ENCODE measurements at places on chromosomes 3 and 15.
A peak's percentile ranks its signal among the peaks of the same experiment; 100 is the strongest.

DNA sequence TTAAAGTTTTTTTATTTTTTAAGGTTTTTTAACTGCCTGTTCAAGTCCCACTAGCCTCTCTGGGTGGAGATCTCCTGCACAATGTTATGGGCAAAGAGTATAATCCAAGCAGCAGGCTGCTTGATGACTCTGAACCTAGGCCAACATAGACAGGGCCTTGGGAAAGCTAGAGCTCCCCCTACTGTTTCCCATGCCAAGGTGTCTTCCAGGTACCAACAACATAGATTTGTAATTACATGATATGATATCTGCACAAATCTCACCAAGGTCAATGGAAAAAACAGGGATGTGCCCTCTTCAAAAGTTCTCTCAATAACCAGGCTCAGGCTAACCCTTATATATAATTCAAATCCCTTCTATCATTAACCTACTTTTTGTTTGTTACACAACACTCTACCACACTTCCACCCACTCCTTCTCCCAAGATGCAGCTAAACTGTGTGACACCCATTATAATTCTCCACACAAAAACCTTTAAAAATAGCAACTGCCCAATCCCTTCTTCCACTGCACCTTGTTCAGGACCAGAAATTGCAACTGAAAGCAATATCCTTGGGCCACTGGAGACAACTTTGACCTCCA, 43.8 kb downstream of the RBM15B start:
- DNase-seq = peak; percentile 8

GRCh38 chr3:69747511-69748258, 8.4 kb downstream of the MITF start:
- DNase-seq = no peak

GRCh38 chr3:13275376-13276005, 144.6 kb downstream of the NUP210 start:
- DNase-seq = no peak

DNA sequence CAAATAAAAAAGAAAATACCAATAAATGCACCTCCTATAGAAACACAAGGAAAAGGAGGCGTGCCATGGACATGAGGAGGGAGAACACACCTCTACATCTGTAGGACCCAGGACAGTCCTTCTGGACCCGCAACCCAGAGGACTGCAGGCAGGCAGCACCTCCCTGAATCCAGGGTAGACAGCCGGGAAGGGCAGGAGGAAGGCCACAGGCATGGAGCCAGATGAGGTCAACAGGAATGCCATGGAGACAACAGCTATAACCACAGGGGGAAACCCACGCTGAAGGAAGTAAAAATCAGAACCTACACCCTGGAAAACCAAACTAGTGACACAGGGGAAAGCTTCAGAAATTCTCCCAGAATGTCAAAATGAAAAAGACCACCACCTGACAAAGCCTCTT, 248.8 kb upstream of the NSMCE3 start:
- DNase-seq = no peak

DNA sequence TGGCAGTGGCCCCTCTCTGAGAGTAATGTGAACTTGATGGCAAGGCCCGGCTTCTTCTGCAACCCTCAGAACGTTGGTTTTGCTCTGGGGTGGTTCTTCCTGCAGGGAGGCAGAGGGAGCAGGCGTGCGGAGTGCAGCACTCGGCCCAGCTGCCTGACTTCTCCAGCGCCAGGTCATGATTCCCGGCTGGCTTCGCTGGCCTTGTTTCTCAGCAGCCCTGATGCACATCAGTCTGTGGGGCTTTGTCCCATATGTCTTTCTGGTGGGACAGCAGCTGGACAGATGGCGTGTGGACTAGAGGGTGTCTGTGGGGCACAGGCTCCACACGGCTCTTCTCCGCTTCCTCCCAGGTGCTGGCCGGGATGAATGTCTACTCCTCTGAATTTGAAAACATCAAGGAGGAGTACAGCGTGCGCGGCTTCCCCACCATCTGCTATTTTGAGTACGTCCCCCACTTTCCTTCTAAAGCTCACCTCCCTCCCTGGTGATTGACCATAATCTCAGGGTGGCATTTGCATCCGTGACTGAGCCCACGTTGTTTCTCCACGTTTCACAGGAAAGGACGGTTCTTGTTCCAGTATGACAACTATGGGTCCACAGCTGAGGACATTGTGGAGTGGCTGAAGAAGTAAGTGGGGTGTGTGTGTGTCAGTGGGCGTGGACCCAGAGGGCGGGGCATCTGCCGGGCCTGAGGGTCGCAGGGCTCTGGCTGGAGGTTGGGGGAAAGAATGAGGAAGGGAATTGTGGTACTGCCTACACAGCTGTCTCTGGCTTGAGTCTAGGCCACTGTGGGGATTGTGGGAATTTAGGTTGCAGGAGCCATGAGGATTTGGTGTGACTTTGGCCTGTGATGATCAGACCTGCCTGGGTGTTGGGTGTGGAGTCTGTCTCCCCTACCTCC, 57.1 kb downstream of the PDIA5 start:
- DNase-seq = no peak

DNA sequence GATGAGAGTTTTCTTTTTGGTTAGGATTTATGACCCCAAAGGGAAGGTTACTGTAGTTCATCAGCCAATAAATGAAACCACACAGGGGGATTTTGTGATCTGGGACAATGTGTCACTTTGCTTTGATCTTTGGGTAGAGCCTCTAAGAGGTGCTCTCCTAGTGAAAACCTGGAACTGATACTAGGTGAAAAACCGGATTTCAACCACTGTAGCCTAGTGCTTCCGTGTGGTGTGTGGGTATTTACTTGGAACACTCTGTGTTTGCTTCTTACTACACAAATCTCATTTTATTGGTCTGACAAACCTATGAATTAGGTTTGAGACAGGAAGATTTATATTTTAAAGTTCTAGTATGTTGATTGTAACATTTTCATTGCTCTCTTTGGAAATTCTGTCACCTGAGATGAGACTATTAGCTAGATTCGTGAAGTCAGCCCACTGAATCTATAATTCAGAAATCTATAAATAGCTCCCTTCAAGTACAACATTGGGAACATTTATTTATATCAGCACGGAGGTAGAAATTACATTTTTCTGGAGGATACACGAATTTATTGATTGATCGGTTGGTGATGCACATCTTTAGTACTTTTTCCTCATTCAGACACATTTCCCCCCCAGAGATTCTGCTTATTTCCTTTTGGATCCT, 119.8 kb downstream of the AKAP13 start:
- DNase-seq = no peak

DNA sequence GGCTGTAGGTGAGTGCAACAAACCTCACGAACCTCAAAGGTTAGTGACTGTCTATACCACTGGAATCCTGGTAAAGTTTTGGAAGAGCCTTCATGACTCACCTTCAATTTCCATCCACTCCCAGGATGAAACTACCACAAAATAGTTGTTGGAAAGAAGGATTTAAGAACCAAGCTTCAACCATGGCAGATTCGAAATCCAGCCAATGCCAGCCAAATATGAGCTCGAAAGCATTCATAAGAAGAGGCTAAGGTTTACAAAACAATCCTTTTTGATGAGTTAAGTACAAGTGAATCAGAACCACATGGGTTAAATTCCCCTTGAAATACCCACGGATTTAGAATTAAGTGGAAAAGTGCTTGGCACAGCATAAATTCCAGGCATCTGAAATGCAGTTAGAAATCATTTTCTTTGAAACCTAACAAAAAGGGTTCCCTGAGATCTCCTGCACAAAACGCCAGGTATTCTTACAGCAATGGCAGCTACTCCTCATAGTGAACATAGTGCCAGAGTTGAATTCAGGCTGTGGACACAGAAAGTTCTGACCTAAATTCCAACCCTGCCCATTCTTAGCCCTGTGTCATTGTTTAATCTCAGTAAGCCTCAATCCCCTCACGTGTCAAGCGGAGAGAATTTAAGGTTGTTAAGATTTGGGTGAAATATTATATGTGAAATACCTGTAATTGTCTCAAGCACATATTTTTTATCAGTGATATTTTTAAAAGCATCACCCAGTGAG, 89.2 kb downstream of the FBN1 start:
- DNase-seq = no peak

- DNase-seq = no peak
Observed at GRCh38 chr3:51942603-51943450, 664 bp downstream of the PARP3 start.

GRCh38 chr15:38207621-38208020, 45.0 kb upstream of the SPRED1 start:
- DNase-seq = no peak

DNA sequence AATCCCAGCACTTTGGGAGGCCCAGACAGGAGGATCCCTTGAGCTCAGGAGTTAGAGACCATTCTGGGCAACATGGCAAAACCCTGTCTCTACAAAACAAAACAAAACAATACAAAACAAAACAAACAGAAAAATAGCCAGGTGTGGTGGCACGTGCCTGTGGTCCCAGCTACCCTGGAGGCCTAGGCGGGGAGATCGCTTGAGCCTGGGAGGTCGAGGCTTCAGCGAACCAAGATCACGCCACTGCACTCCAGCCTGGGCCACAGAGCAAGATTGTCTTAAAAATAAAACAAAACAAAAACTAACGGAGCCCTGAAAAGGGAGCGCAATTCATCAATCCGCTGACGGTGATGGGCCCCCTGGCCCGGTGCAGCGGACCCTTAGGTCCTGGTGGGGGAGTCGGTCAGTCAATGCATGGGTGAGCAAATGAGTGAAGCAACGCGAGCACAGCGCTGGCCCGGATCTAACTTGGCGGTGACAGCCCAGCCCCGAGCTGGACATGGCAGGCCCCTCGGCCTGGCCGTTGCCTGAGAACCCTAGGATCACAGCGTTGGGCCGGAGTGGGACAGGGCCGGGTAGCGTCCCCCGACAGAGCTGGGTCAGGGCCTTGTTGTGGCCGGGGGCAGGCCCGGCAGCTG, 52.4 kb upstream of the BLM start:
- no peak for DNase-seq

DNA sequence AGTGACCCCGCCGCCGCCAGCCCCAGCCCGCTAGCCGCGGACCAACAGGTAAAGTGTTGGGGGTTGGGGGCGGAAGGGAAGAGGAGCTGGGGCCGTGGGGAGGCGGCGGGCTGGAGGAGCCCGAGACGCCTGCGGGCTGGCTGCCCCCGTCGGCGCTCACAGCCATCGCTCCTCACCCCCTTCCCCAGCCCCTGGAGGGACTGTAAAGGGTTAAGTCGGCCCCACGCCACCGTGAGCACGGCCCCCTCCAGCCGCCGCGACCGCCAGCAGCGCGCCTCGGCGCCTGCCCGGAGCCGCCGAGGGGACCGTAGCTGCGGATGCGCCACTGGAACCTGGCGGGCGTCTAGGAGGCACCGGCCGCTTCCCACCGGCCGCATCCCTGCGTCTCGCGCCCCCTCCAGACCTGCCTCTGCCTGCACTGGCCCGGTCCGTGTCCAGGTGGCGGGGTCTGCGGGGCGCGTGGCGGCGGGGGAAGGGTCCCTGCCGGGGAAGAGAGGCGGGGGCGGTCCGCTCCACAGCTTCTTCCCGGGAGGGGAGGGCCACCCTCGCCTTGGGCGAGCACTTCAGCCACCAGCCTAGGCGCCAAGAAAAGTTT, 522 bp downstream of the MED12L start:
- DNase-seq = no peak

GRCh38 chr3:108127301-108127988, 36.6 kb upstream of the CD47 start:
- DNase-seq = peak; percentile 29

- DNase-seq = no peak
Observed at GRCh38 chr3:100088735-100089368, 25.4 kb downstream of the FILIP1L start.

- no peak for DNase-seq
Observed at GRCh38 chr15:45199136-45199810, 11.5 kb upstream of the SHF start.

GRCh38 chr15:66876421-66876730, 174.3 kb downstream of the SMAD6 start:
- no peak for DNase-seq

DNA sequence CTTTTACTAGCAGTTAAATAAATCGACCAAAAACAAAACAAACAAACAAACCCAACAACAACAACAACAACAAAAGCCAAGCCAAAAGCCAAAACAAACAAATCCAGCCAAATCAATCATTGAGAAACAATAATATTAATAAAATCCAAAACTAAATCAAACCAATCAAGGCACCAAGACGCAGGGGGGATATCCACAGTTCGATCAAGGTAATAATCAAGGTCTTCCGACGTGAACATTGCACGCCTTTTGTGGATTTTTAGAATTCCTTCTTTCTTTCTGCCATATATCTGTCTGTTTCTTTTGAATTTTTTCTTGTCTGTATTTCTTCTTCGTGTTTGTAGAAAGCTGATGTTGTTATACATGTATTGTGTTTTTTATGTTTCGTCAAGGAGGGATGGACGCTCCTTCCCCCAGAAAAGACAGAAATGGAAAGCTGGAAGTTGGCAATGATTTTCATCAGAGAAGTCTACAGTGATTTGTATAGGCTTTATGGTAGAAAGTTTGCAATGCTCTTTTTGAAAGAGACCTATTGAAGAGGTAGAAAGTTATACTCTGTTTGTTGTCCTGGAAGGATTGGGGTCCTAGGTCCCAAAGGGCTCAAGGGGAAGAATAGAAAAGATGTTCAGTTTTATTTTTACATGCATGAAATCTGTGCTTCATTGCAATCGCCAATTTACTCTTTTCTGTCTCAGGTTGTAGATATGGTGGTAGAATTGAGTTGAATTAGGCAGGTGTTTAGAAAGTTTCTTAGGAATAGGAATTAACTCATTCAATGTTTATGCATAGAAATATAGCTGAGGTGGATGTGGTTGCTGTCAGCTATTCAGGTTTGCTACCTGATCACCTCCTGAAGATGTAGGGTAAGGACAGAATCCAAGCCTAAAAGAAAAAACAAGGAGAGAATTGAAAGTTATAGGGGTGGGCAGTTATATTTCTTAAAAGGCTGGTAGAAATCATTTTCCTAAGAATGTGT, 1.2 kb downstream of the ARPP21 start:
- DNase-seq = no peak

GRCh38 chr3:57048728-57049127, 11.7 kb upstream of the SPATA12 start:
- DNase-seq = no peak

GRCh38 chr3:32392536-32393302, 1.1 kb downstream of the CMTM7 start:
- DNase-seq = no peak

DNA sequence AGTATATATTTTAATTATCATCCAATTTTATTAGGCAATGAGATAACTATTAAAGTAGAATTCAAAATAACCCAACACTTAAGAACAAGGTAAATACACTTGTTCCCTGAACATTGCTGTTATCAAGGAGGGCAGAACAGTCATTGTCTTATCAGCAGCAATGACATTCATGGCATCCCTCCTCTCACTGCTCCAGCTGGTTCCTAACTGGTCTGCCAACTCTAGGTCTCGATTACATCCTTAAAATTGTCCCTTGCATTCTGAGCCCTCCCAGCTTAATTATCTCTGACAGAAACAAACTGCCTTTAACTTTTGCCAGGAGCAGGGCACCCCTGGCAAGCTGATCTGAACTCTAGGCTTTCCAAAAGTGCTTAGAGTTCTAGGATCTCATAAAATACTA, 14.0 kb upstream of the DYNC1LI1 start:
- DNase-seq = no peak

DNA sequence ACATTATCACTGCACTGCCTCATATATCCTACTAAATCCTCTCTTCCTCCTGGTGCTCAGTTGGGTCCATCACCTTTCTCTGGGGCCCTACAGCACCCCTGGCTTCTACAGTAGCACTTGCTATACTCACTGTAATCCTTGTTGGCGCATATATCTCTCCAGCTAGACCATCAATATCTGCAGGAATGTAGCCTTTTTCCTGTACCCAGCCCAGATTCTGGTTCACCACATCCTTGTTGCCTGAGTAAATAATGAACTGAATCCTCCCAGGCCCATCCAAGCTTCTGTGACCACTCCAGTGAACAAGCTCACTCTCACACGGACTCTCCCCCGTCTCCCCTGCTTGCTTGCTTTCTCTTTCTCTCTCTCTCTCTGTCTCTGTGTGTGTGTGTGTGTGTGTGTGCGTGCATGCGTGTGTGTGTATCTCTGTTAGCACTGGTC, 62.5 kb upstream of the LIPC start:
- DNase-seq = no peak
